ENCODE measurements at places on chromosomes 4 and X. TPM values are rescaled to one million over a fixed set of nuclear protein-coding genes. Genes with fewer than 3 reads are reported as not detected.

- no peaks in the 10 kb centered on the region for H3K27me3 ChIP-seq
- H3K4me1 ChIP-seq: peaks cover 4% of the 10 kb centered on the region
- no peak for DNase-seq
- no peaks in the 10 kb centered on the region for H3K36me3 ChIP-seq
- no peak overlapping the region for H3K4me3 ChIP-seq
- no peak overlapping the region for H3K27ac ChIP-seq
Observed at GRCh38 chr4:5973033-5973432, 45.2 kb downstream of the C4orf50 start.

Gene PPP4R3C
- not detected for total RNA-seq

- H3K4me3 ChIP-seq: peak within 1 kb of the TSS; percentile 41
- H3K36me3 ChIP-seq: no peaks in the 10 kb centered on the region
- H3K27me3 ChIP-seq: no peaks in the 10 kb centered on the region
- H3K27ac ChIP-seq: no peak within 1 kb of the TSS
- H3K4me1 ChIP-seq: no peaks in the 10 kb centered on the region
- DNase-seq: peak; percentile 69
Observed at GRCh38 chrX:154443992-154444754, at the start of gene FAM50A. Gene FAM50A, plus strand, starts transcription at chrX:154444141. Its CDS starts 95 bp downstream, at chrX:154444236.

Gene SLIT2
- total RNA-seq: 11.7 TPM

DNA sequence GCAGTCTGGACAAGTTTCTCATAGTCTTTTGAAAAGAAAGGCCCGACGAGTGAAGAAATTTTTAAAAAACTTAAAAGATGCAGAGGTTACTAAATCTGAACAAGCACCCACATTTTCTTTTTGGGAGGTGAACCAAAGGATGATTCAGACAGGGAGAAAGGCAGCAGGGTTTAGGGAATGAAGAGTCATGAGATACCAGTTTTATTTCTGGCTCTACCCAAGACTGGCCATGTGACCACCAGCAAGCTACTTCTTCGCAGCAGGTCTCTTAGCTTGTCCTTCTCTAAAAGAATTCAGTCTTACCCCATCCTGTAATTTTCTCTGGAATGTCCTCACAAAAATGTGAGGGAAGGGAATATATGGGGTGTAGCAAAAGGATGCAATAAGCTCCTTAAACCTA, 37.6 kb downstream of the AMOT start:
- DNase-seq: no peak
- no peak overlapping the region for H3K4me3 ChIP-seq
- H3K27me3 ChIP-seq: no peaks in the 10 kb centered on the region
- no peaks in the 10 kb centered on the region for H3K4me1 ChIP-seq

Gene VEGFC
- 1.4 TPM for total RNA-seq

DNA sequence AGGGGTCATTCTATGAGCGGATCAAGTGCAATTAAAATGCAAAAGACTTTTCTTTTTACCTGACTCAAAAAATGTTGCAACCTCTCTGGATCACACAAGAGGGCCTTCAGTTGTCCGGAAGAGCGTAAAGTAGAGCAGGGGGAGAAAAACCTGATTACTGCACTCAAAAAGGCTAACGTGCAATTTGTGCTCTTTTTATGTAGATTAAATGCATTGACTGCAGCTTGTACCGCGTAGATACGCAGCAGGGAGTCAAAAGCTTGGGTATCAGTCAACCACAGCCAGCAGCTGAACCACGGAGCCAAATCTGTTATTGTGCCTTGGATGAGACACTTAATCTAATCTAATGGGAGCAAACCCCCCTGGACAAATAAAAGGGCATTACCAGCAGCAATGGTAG, 107.3 kb upstream of the RAI2 start:
- H3K4me3 ChIP-seq: no peak overlapping the region
- H3K27ac ChIP-seq: no peak overlapping the region
- H3K4me1 ChIP-seq: peaks cover 4% of the 10 kb centered on the region
- no peaks in the 10 kb centered on the region for H3K27me3 ChIP-seq

Gene CDK16
- 117 TPM for total RNA-seq

DNA sequence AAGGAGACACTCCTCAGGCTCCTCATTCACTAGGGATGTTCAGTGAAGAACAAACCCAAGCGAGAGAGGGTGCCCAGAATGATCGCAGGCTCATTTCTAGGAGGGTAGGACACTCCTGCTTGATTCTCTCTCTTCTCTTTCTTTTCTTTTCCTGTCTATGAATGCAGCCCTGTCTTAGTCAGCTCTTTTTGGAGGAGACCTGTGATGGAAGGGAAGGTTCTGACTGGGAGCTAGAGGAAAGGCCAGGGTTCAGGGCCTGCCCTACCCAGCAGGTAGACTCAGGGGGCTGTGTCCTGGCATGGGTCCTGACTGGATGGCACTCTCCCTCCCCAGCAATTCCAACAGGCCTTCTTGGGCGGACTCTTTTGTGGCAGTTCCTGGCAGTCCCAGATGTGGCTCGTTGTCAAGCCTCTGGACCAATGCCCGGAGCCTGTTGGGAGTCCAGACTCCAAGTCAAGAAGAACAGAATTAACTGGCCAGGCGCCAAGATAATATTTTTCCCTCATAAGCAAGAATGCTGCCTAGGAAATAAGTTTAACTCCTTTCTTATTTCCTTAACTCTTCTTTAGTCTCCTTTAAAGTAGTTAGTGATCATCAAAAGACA, 139.4 kb upstream of the SCML1 start:
- no peaks in the 10 kb centered on the region for H3K4me1 ChIP-seq
- H3K4me3 ChIP-seq: no peak overlapping the region
- H3K27me3 ChIP-seq: no peaks in the 10 kb centered on the region
- no peak for DNase-seq
- no peak overlapping the region for H3K27ac ChIP-seq
- H3K36me3 ChIP-seq: no peaks in the 10 kb centered on the region

- H3K4me1 ChIP-seq: no peaks in the 10 kb centered on the region
- no peaks in the 10 kb centered on the region for H3K36me3 ChIP-seq
- no peak for DNase-seq
- peaks cover 3% of the 10 kb centered on the region for H3K27me3 ChIP-seq
- no peak overlapping the region for H3K27ac ChIP-seq
- H3K4me3 ChIP-seq: no peak overlapping the region
Observed at GRCh38 chr4:116926631-116927295, 158.6 kb downstream of the TRAM1L1 start.

- peak overlapping the region; percentile 91 for H3K27ac ChIP-seq
- DNase-seq: peak; percentile 49
- no peaks in the 10 kb centered on the region for H3K4me1 ChIP-seq
- no peaks in the 10 kb centered on the region for H3K27me3 ChIP-seq
Observed at GRCh38 chrX:12974305-12974795, 560 bp upstream of the TMSB4X start.

Gene EREG
- total RNA-seq: not detected

- no peaks in the 10 kb centered on the region for H3K27me3 ChIP-seq
- H3K27ac ChIP-seq: no peak overlapping the region
Observed at GRCh38 chr4:2168469-2169319, 73.2 kb downstream of the HAUS3 start.

DNA sequence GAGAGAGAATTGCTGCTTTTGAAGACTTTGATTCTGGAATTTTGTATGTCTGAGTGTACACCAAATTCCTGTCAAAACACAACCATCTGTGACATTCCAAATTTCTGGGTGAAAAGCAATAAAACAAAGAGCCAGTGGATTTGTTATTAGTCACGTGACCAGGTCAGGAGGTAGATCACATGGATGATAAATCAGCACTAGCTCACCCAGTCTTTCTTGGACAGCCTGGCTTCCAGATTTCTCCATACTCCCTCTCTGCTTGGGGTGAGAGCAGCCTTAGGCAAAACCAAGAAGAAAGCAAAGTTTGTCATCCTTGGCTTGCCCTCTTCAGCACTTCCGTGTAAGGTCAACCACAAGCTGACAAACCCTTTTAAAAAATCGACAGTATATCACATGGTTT, 194.2 kb downstream of the CLCN4 start:
- DNase-seq: no peak
- no peak overlapping the region for H3K27ac ChIP-seq

Gene CENPI
- total RNA-seq: 22.5 TPM

GRCh38 chr4:101885574-101885973, 95.0 kb downstream of the BANK1 start:
- H3K27me3 ChIP-seq: no peaks in the 10 kb centered on the region
- H3K27ac ChIP-seq: no peak overlapping the region
- H3K4me3 ChIP-seq: no peak overlapping the region
- DNase-seq: no peak
- no peaks in the 10 kb centered on the region for H3K4me1 ChIP-seq

GRCh38 chrX:3345281-3346191, 916 bp downstream of the MXRA5 start:
- H3K36me3 ChIP-seq: no peaks in the 10 kb centered on the region
- no peaks in the 10 kb centered on the region for H3K4me1 ChIP-seq
- no peak overlapping the region for H3K27ac ChIP-seq
- peak overlapping the region; percentile 45 for H3K4me3 ChIP-seq
- peak; percentile 60 for DNase-seq
- H3K27me3 ChIP-seq: peaks cover 9% of the 10 kb centered on the region

DNA sequence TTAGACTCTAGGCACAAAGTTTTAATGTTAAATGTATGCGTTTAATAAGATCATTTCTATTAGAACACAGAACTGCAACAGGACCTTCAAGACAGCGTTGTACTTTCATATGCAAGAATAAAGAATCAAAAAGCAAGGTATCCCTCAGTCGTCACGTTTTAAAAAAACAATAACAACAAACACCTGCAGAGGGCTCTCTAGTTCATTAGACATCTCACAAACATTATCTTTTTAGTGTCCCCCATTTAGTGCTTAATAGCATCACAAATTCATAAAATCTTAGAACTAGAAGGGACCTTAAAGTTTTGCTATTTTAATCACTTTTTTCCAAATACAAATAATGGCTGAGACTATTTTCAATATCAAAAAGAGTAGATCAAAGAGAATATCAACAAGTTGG, 236.6 kb downstream of the DCHS2 start:
- H3K4me1 ChIP-seq: no peaks in the 10 kb centered on the region
- DNase-seq: no peak
- H3K4me3 ChIP-seq: no peak overlapping the region
- H3K36me3 ChIP-seq: no peaks in the 10 kb centered on the region
- no peaks in the 10 kb centered on the region for H3K27me3 ChIP-seq

Gene HELT
- 0.35 TPM for total RNA-seq

- no peak overlapping the region for H3K4me3 ChIP-seq
- no peaks in the 10 kb centered on the region for H3K4me1 ChIP-seq
- H3K36me3 ChIP-seq: no peaks in the 10 kb centered on the region
Observed at GRCh38 chrX:148600131-148600530, 99.7 kb downstream of the AFF2 start.

GRCh38 chr4:90572996-90573395, 445.8 kb downstream of the CCSER1 start:
- H3K4me1 ChIP-seq: no peaks in the 10 kb centered on the region
- DNase-seq: no peak
- H3K27me3 ChIP-seq: no peaks in the 10 kb centered on the region
- no peak overlapping the region for H3K4me3 ChIP-seq
- no peaks in the 10 kb centered on the region for H3K36me3 ChIP-seq

Gene NHS
- total RNA-seq: 6.7 TPM

GRCh38 chrX:15749642-15750610, 11.9 kb downstream of the CA5B start:
- no peaks in the 10 kb centered on the region for H3K27me3 ChIP-seq
- H3K27ac ChIP-seq: no peak overlapping the region
- no peak overlapping the region for H3K4me3 ChIP-seq
- H3K36me3 ChIP-seq: no peaks in the 10 kb centered on the region

DNA sequence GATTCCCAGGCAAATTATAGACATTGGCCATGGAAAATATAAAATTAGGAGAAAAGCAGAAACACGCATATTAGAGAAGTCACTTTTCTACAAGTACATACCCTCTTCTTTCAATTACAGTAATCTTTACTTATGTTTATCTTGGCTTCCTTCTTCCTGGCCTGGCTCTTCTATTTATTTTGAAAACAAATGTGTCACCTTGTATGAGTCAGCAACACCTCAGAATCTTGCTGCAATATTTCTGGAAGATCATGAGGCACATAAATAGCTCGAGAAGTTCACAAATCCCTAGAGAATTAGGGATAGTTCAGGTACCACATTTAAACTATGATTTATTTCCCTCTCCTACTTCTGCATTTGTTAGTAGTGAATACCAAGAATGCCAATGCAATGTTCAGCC, 124.6 kb downstream of the ANOS1 start:
- H3K4me1 ChIP-seq: no peaks in the 10 kb centered on the region
- no peaks in the 10 kb centered on the region for H3K27me3 ChIP-seq
- H3K4me3 ChIP-seq: no peak overlapping the region
- no peak for DNase-seq
- no peaks in the 10 kb centered on the region for H3K36me3 ChIP-seq
- no peak overlapping the region for H3K27ac ChIP-seq

DNA sequence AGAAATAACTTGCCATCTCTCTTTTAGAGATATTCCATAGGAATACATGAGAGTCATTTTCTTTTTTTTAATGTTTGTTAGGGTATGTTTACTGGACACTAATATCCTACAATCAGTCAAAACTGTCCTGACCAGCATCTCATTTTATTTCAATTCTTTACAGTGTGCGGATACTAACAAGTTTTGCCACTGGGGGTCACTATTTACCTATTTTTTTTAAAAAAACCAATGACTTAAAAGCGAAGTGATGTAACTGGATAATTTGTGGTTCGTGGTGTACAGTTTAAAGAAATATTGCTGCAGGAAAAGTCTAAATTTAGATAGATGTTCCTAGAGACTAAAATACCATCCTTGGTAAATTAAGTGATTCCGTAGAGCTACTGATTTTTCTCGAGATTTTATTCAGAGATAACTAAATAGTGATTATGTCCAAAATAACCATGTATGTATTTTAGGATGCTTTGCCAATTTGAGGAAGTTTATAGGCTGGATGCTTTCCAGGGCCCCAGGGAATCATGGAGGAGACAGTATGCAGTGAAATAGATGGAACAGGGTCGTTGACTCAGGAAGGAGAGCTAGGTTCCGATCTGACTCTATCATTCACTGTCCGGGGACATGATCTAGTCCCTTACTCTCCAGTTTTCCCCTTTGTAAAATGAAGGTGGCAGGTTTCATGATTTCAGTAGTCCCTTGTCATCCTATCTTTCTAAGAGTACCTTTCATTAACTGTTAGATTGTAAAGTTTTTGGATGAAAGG, 34.0 kb upstream of the GNPDA2 start:
- H3K4me1 ChIP-seq: no peaks in the 10 kb centered on the region
- no peaks in the 10 kb centered on the region for H3K27me3 ChIP-seq
- H3K27ac ChIP-seq: no peak overlapping the region
- no peaks in the 10 kb centered on the region for H3K36me3 ChIP-seq

- no peak for DNase-seq
- no peaks in the 10 kb centered on the region for H3K4me1 ChIP-seq
- no peaks in the 10 kb centered on the region for H3K36me3 ChIP-seq
- no peak overlapping the region for H3K27ac ChIP-seq
- H3K4me3 ChIP-seq: no peak overlapping the region
Observed at GRCh38 chrX:87515836-87516235, 1.8 kb upstream of the KLHL4 start.

GRCh38 chr4:8637456-8637984, 45.0 kb downstream of the CPZ start:
- no peak for DNase-seq
- no peaks in the 10 kb centered on the region for H3K4me1 ChIP-seq
- H3K36me3 ChIP-seq: no peaks in the 10 kb centered on the region
- no peak overlapping the region for H3K27ac ChIP-seq

Gene NWD2
- not detected for total RNA-seq

DNA sequence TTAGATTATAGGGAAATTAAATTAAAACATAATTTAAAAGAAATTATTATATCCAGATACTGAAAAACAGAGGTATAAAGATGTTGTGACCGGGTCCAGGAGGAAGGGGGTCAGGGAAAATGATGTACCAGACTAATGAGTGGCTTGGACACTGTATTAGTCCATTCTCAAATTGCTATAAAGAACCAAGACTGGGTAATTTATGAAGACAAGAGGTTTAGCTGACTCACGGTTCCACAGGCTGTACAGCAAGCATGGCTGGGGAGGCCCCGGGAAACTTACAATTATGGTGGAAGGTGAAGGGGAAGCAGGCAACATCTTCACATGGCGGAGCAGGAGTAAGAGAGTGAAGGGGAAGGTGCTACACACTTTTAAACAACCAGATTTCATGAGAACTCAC, 3.4 kb upstream of the FAM9B start:
- no peak for DNase-seq
- H3K4me1 ChIP-seq: no peaks in the 10 kb centered on the region
- H3K4me3 ChIP-seq: no peak overlapping the region
- H3K36me3 ChIP-seq: no peaks in the 10 kb centered on the region
